HS-5 (cell line): ENCODE measurements at places on chromosomes 12 and 14.

- no peak for DNase-seq
Measured at GRCh38 chr12:33427071-33427470, 12.5 kb downstream of the SYT10 start.

GRCh38 chr14:32648434-32648833 is 290.2 kb upstream of the NPAS3 start:
- no peak for DNase-seq

- DNase-seq, result no peak
Measured at GRCh38 chr12:31479516-31480210, 111.3 kb downstream of the DENND5B start.

- DNase-seq, result no peak
Measured at GRCh38 chr12:51779876-51780275, 68.6 kb downstream of the FIGNL2 start.

- DNase-seq, result no peak
Measured at GRCh38 chr14:93332397-93332852, 411 bp downstream of the BTBD7 start.
